ENCODE measurements at places on chromosomes 12 and 14.

DNA sequence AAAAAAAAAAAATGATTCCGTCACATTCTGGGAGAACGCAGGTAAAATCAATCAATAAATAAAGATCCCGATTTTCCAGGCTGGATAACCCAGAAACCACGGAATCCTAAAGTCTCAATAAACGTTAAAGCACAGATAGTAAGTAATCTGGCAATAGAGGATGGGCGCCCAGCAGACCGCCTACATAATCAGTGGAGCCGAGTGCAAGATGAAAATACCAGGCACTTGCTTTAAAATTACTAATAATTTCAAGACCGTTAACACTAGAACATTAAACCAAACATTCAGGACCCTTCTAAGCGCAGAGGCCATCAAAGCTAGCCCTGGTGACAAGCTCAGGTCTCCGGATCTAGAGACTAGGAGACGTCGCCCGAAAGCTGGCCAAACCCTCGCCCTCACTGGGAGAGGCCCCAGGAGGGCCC is 1.2 kb upstream of the DCAF11 start:
- peak; percentile 61 for DNase-seq

DNA sequence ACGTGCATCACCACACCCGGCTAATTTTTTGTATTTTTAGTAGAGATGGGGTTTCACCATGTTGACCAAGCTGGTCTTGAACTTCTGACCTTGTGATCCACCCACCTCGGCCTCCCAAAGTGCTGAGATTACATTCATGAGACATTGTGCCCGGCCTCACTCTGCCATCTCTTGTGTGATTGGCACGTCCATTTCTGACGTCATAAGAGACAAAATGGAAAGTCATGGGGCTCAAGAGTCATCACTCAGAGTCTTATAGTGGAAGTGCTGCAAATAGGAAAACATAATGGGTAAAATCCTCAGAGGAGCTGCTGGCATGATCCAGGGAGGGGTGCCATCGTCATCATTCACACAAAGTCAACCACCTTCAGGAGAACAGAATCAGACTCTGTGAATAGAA is 54.2 kb upstream of the GPATCH2L start:
- DNase-seq, result no peak

DNA sequence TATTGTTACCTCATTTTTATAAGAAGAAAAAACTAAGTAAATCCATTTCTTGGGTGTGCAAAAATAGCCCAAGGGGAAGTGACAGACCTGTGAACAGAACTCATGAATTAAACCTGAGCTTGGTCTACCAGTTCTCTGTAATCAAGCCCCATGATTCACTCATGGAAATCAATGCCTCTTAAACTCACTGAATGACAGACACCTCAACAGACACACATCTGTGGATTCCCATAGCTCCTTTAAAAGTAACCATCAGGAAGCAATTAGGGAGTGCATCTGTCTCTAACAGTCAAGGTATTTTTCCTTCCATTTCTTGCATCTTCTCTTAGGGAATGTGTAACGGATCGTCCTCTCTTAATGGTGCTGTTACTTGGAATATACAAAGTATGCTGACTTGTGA is 215.0 kb upstream of the EEA1 start:
- no peak for DNase-seq

GRCh38 chr12:6235906-6236640 is 35.9 kb downstream of the CD9 start:
- no peak for DNase-seq

All from GM23248 (cell line).